HEK293T (cell line): ENCODE measurements at places on chromosomes 1 and 21.

GRCh38 chr21:42097860-42098454 is 26.8 kb downstream of the UMODL1 start:
- peak; percentile 65 for DNase-seq

DNA sequence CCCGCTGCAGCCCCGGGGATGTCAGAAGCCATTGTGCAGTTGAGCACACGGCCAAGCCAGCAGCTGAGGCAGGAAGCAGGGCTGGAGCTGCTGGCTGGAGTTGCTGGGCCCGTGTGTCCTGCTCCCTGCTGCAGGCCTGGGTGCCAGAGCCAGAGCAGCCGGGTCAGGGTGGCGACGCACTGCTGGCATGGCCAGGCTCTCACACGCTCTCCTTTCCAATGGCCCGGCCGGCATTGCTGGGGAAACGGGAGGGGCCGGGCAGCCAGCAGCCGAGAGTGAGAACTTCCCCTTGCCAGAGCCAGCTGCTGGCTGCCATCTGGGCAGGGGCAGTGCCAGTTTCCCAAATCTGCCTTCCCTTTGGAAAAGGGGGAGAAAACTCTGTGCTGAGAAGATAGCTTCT is 82.4 kb upstream of the PROX1 start:
- no peak for DNase-seq

- DNase-seq = no peak
These were observed 124.3 kb downstream of the ETS2 start for GRCh38 chr21:38930066-38930465.

DNA sequence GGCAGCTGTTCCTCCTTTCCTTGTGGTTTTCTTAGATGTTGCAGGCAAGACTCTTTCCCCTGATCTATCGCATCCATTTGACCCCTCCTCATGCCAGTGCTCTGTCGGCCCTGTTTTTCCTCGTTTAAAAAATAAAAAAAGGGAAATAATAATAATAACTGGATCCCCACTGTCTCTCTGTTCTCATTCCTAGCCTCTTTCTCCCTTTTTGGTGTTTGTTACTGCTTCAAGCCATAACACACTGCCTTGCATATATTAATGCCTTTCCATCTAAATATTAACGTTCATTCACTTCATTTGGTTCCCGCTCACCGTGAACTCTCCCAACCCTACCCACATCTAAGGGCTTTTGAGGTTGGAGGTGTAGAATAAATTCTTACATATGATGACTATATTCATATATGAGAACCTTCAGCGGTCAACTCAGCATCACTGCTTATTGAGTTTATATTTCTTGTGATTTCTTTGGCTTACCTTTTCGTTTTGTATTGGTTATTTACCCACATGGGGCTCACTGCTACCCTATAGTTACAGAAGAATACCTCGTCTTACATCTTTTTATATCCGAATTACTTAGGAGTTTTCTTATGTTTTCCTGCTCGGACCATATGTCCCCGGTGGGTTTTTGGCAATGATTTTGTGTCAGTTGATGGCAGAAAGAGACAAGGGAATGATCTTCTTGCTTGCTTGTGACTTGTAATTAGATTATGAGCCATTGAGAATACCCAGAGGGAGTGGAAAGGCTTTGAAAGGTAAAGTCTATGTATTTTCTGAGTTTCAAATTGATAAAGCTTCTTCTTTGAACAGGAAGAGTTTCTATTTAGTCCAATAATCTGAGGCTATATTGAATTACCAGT is 805 bp downstream of the ATG4C start:
- DNase-seq = no peak

GRCh38 chr21:20618878-20619277 is 379.3 kb upstream of the NCAM2 start:
- no peak for DNase-seq
